ENCODE measurements at places on chromosomes 6 and 20.

- DNase-seq, result no peak
These were observed 67.1 kb downstream of the LAMP5 start for GRCh38 chr20:9581509-9581908.

GRCh38 chr6:83218646-83219045 lies 25.5 kb downstream of the RWDD2A start:
- DNase-seq, result no peak

GRCh38 chr20:7924692-7925091 lies 15.6 kb downstream of the HAO1 start:
- no peak for DNase-seq

- DNase-seq, result no peak
These were observed 18.8 kb downstream of the ZFAND3 start for GRCh38 chr6:37838219-37838921.
